ENCODE measurements at places on chromosomes 2 and 18.
A peak's percentile ranks its signal among the peaks of the same experiment; 100 is the strongest.

- DNase-seq: no peak
Observed at GRCh38 chr2:111694700-111695101, 189.3 kb downstream of the ANAPC1 start.

GRCh38 chr2:143732076-143732475, 602.9 kb downstream of the ARHGAP15 start:
- DNase-seq: no peak

DNA sequence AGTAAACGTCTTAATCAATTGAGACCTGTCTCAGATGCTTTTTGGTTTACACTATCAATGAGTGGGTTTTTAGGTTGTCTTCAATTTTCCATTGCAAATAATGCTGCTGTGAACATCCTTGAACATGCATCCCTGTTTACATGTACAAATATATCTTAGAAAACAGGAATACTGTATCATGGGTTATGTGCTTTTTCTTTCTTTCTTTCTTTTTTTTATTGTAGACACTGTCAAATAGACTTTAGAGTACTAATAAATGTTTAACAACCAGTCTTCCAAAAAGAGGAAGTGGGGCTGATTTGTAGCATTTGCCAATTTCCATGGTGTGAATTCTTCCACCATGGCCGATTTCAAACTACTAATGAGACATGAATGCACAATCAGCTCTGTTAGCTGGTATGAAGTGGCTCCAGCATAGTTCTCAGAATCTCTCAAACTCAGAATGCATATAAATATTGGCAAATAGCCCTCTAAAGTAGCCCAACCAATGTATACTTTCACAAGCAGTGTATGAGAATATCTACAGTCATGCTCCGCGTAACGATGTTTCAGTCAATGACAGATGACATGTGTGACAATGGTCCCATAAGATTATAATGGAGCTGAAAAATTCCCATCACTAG, 50.3 kb upstream of the B3GNT2 start:
- no peak for DNase-seq

DNA sequence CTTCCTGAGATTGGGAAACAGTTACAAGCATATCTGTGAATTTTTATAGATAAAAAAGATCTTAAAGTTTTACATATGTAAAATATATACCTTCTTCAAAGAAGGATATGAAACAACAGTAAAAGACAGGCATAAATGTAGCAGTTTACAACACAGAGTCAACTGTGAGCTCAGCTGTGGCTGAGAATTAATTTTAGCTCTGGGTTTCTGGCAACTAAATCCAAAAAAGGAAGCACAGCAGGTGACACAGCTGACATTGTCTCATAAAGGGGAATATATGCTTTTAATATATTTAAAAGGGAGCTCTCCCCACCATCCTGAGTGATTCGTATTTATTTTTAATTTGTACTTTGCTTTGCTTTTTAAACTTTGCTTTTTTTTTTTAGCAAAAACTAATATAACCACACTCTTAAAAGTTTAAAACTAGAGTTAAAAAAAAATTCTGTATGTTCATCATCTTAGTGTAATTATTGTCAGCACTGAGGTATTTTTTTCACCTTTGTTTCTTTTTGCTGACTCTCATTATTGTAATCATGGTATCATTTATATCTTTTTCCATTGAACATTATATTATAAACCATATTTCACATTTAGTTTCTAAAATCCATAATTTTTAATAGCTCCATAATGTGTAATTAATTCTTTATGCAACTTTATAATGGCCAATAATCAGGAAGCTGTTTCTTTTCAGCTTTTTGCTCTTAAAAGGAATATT, 6.7 kb downstream of the TUBB6 start:
- no peak for DNase-seq

DNA sequence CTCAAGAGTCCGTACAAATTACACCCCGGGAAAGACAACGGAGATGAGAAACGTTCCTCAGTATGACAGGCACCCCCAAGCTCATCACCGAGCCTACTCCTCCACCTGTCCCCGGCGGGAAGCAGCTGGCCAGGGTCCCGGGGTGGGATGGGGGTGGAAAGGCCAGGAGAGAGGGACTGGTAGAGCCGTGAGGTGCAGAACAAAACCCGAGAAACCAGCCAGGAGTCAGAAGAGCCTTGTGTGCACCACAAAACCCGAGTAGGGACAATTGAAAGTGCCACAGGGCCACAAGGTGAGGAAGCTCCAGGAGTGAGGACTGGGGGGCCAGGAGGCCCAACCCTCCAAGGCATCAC, 75.5 kb upstream of the SALL3 start:
- no peak for DNase-seq

GRCh38 chr2:165114346-165114939, 89.4 kb downstream of the SCN3A start:
- DNase-seq: no peak

DNA sequence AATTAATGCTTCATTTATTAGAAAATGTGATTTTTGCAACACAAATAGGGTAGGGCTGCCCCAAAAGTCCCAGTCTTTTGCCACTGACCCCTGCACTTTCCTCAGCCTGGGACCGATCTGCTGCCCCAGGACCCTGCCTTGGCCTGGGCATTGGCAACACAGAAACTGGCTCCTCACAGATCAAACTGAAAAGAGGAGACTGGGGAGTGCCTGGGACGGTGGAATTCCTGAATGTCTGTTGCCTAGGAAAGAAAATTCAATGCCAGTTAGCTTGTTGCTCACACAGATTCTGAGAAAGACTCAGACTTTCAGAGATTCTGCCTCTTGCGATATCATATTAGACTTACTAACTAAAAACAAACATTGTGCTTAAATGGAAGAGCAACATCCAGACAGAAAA, 211.2 kb downstream of the VAPA start:
- no peak for DNase-seq

DNA sequence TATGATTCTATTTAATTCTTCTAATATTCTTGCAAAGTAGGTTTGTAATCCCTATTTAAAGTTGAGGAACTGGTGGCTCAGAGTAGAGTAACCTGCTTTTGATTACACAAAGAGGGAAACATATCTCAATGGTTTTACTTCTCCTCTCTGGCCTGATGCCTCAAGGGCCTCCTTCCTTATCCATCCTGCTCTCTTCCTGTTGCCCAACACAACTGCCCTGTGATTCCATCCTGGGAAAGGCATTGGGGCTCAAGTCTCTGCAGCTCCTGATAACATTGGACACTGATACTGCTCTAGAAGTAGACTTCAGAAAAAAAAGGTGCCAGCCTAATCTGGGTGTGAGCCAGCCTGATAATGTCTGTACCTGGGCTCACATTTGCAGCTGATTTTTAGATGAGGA, 75.8 kb downstream of the RDH14 start:
- no peak for DNase-seq

GRCh38 chr2:3132466-3132865, 245.2 kb downstream of the EIPR1 start:
- DNase-seq: no peak

- no peak for DNase-seq
Observed at GRCh38 chr18:39345321-39345720, 1779.7 kb upstream of the CELF4 start.

DNA sequence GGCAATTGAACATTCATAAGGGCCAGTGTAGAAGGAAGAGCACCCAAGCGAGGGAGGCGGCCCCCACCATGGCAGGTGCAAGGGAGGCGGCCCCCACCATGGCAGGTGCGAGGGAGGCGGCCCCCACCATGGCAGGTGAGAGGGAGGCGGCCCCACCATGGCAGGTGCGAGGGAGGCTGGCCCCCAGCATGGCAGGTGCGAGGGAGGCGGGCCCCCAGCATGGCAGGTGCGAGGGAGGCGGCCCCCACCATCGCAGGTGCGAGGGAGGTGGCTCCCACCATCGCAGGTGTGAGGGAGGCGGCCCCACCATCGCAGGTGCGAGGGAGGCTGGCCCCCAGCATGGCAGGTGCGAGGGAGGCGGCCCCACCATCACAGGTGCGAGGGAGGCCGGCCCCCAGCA, 24.7 kb upstream of the GPC1 start:
- DNase-seq: no peak

DNA sequence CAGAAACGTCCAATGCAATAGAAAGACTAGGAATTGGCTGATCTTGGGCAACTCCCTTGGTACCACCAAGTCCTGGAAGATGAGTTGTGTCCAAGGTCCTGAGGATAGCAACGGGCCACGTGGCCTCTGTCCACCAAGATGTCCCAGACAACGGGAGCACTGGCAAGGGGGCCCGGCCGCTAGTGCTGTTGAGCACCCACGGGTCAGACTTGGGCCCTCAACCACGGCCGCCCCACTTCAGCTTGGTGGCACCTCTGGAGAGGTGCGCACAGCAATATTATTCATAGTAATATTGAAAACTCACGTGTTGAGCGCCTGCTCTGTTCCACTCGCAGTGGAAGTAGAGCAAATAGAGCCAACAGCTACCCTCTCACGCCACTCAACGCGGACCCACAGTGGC, 19.0 kb downstream of the PASK start:
- no peak for DNase-seq

DNA sequence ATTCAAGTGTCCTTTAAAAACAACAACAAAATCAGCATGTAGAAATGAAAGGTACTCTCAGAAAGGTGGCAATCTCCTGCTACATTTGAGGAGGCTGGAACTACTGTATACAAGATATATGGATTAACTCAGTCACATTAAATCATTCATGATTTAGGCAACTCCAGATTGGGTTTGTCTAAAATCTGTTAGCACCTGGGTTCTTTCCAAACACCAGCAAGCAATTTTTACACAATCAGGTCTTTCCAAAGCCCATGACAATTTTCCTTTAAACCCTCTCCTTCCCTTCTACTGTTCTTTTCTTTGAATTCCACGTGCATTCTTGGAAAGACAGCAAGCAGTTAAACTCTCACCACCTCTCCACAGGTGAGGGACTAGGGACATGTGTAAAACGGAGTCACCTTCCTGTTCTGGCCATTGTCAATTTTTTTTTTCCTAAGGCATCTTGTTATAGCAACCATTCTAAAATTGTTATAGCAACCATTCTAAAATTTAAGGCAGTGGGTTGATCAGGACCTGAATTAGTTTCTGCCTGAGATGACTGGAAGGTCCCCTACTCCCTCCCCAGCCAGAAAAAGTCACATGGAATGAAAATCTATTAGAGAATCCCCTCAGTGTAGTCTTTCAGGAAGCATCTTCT, 113.9 kb downstream of the ANKRD44 start:
- DNase-seq: no peak

GRCh38 chr2:120609826-120610395, 125.8 kb upstream of the GLI2 start:
- DNase-seq: no peak

- DNase-seq: no peak
Observed at GRCh38 chr2:40451918-40452605, at the start of gene SLC8A1. TSS of gene SLC8A1 (minus strand) at chr2:40452090.

- no peak for DNase-seq
Observed at GRCh38 chr2:108354136-108354535, 23.6 kb upstream of the SULT1C4 start.

- no peak for DNase-seq
Observed at GRCh38 chr2:102504833-102505232, 31.8 kb downstream of the SLC9A4 start.

DNA sequence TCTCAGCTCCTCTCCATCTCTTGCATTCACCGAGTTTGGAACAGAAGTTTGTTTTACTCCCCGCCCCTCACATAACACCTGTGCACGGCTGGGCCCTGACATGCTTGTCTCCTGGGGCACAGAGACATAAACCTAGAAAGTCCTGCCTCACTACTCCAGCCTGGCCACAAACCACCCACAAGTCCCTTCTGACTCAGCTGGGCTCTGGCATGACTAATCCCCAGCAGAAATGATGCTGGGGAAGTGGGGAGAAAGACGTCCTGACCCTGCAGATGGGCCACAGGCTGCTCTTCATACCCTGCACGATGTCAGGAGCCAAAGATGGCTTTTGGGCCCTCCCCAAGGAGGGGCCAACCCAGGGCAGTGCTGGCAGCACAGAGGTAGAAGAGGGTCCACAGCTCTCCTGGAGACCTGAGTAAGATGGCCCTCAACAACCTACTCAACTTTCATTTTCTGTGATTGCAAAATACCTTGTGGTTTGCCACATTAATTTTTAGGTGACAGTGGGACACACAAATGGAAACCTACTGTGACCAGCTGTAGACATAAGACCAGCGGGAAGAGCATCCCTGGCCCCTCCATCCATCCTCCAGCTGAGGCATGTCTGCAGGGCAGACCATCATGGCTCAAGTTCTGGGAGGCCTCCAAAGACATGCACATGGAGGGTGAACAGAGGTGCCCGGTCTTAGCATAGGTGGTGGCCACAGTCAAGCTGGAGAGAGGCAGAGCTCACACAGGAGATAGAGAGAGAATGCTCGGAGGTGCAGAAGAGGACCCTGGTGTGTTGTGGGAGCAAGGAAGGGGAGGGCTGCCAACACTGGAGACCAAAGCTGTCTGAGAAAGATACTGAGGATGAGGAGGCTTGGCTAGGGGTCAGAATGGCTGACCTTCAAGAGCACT, 40.0 kb downstream of the DNMT3A start:
- DNase-seq: peak; percentile 62

- no peak for DNase-seq
Observed at GRCh38 chr2:135525786-135526185, 5.2 kb downstream of the ZRANB3 start.

GRCh38 chr2:27249891-27250651, 12.8 kb downstream of the SLC30A3 start:
- peak; percentile 46 for DNase-seq

All from stimulated activated CD4-positive, alpha-beta T cell treated with anti-CD3 and anti-CD28 coated beads, Interleukin-12 subunit alpha, Interleukin-12 subunit beta, amount 100 ng/mL, for 48 hours (primary cell).